Endothelial cell of coronary artery (primary cell): ENCODE measurements at places on chromosomes 6 and 20. TPM values are rescaled to one million over a fixed set of nuclear protein-coding genes. Genes with fewer than 3 reads are reported as not detected.

The FAM83D gene
- 9.0 and 28.2 TPM in 2 replicates for total RNA-seq

The BCAS4 gene
- total RNA-seq, result 2.5 and 4.9 TPM in 2 replicates

The GCLC gene
- total RNA-seq, result 19.7 and 22.2 TPM in 2 replicates

The LY6G6D gene
- not detected in 2 replicates for total RNA-seq

The IRF4 gene
- total RNA-seq, result not detected in 2 replicates

The KCNK17 gene
- not detected in 2 replicates for total RNA-seq

The RNF5 gene
- total RNA-seq, result 28.3 and 34.9 TPM in 2 replicates

The SEMG2 gene
- total RNA-seq, result not detected in 2 replicates

The IP6K3 gene
- not detected in 2 replicates for total RNA-seq

The MATN4 gene
- total RNA-seq, result not detected in 2 replicates

The DEK gene
- total RNA-seq, result 95.9 and 108 TPM in 2 replicates

The OR2H2 gene
- not detected in 2 replicates for total RNA-seq

The TAP1 gene
- 35.1 and 52.2 TPM in 2 replicates for total RNA-seq

The PTGIS gene
- 1.5 and 23.2 TPM in 2 replicates for total RNA-seq

The SLA2 gene
- under 0.01 TPM in 1 of 2 replicates, not detected in the other for total RNA-seq

The METTL24 gene
- not detected in 2 replicates for total RNA-seq

The LY6G5B gene
- total RNA-seq, result 2.2 and 3.6 TPM in 2 replicates

The TRAPPC3L gene
- 0.09 TPM in 2 replicates for total RNA-seq

The DDX39B gene
- 296 and 474 TPM in 2 replicates for total RNA-seq

The EEF1A2 gene
- total RNA-seq, result 1.0 and 2.0 TPM in 2 replicates

The VEGFA gene
- total RNA-seq, result 14.5 and 108 TPM in 2 replicates

The TCF15 gene
- total RNA-seq, result 0.09 and 0.90 TPM in 2 replicates

The MYL9 gene
- 2.7 and 11.6 TPM in 2 replicates for total RNA-seq

The TFAP2D gene
- not detected in 2 replicates for total RNA-seq

The EDN3 gene
- not detected in 2 replicates for total RNA-seq

The DZANK1 gene
- total RNA-seq, result 0.63 and 0.94 TPM in 2 replicates

The TP53TG5 gene
- total RNA-seq, result not detected in 2 replicates

The PROKR2 gene
- not detected in 2 replicates for total RNA-seq

The RAB5IF gene
- 63.7 and 84.9 TPM in 2 replicates for total RNA-seq

The KIAA0408 gene
- total RNA-seq, result not detected in 2 replicates

The SGK2 gene
- 0.09 TPM in 2 replicates for total RNA-seq

The ARMC12 gene
- total RNA-seq, result 0.09 and 0.19 TPM in 2 replicates

The TMC2 gene
- total RNA-seq, result not detected in 2 replicates

The HLA-DQA1 gene
- not detected in 2 replicates for total RNA-seq

The RING1 gene
- total RNA-seq, result 17.6 and 23.9 TPM in 2 replicates

The EPPIN gene
- total RNA-seq, result not detected in 2 replicates

The FGD2 gene
- not detected in 2 replicates for total RNA-seq

The CCDC28A gene
- 11.3 and 13.7 TPM in 2 replicates for total RNA-seq

The ROS1 gene
- under 0.01 TPM in 1 of 2 replicates, not detected in the other for total RNA-seq

The CRYBG1 gene
- total RNA-seq, result 10.2 and 15.9 TPM in 2 replicates

The TCF19 gene
- total RNA-seq, result 9.7 and 17.5 TPM in 2 replicates

The ZMYND8 gene
- total RNA-seq, result 23.8 and 28.0 TPM in 2 replicates

The CGA gene
- not detected in 2 replicates for total RNA-seq

The C6orf58 gene
- 0.18 TPM in 1 of 2 replicates, not detected in the other for total RNA-seq

The C6orf52 gene
- not detected in 2 replicates for total RNA-seq

The PTK6 gene
- total RNA-seq, result under 0.01 TPM in 2 replicates

The DACT2 gene
- total RNA-seq, result not detected in 2 replicates

The PPP1R18 gene
- total RNA-seq, result 55.8 and 62.1 TPM in 2 replicates

The CD24 gene
- 0.38 and 2.7 TPM in 2 replicates for total RNA-seq

The MAP3K5 gene
- total RNA-seq, result 11.9 and 20.8 TPM in 2 replicates

The STX11 gene
- 5.7 and 10.4 TPM in 2 replicates for total RNA-seq
